ENCODE measurements at places on chromosomes 16 and 17.
A peak's percentile ranks its signal among the peaks of the same experiment; 100 is the strongest.

GRCh38 chr17:11690681-11691080, 92.4 kb downstream of the DNAH9 start:
- no peak for DNase-seq

GRCh38 chr17:74125156-74125555, 78.3 kb upstream of the RPL38 start:
- no peak for DNase-seq

DNA sequence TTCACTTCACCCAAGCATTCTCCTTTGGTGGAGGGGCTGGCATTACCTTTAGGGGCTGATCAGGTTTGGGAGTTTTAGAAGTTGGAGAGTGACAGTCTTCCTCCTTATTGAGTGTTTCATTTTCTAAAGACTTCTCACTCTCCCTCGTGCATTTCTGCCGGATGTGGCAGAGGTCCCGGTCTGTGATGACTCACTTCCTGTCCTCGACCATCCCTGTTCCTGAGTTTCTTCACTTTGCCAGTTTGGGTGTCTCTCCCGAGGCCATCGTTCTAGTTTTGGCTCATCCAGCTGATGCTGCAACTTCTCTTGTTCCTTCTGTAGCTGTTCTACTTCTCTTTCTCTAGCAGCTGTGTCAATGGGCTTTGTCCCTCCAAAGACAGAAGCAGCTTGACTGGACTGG, 104.3 kb downstream of the PHKB start:
- no peak for DNase-seq

- no peak for DNase-seq
Measured at GRCh38 chr16:30858829-30859423, 35.0 kb downstream of the BCL7C start.

GRCh38 chr17:81036197-81036941, 1.4 kb downstream of the BAIAP2 start:
- no peak for DNase-seq

GRCh38 chr16:1680361-1680760, 2.3 kb downstream of the JPT2 start:
- DNase-seq = no peak

GRCh38 chr17:19718613-19719354, 2.4 kb upstream of the SLC47A2 start:
- DNase-seq = peak; percentile 60

DNA sequence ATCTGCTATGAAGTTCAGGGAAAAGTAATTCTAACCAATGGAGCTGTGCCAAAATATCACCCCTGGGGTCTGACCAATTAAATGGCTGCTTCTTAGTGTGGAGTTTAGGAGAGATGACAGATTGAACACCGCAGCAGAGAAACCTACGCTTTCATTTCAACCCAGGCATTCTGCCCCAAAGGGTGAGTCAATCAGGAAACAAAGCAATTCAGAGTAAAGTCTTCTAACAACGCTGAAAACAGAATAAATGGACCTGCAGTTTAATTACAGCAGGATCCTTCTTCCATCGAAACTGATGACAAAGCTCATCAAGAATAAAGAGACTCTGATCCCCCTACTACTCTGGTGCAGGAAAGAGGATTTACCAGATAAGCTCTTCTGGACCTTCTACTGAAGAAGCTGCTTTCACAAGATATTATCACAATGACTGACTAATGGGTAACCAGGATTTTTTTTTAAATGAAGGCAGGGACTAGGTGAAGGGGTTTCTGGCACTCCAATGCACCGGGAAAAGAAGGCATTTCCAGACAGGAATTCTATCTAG, 16.7 kb downstream of the RFFL start:
- DNase-seq = no peak
